NCI-H524 treated with DMSO at 0.1 percent for 48 hours (cell line): ENCODE measurements at places on chromosomes 5 and 9.

DNA sequence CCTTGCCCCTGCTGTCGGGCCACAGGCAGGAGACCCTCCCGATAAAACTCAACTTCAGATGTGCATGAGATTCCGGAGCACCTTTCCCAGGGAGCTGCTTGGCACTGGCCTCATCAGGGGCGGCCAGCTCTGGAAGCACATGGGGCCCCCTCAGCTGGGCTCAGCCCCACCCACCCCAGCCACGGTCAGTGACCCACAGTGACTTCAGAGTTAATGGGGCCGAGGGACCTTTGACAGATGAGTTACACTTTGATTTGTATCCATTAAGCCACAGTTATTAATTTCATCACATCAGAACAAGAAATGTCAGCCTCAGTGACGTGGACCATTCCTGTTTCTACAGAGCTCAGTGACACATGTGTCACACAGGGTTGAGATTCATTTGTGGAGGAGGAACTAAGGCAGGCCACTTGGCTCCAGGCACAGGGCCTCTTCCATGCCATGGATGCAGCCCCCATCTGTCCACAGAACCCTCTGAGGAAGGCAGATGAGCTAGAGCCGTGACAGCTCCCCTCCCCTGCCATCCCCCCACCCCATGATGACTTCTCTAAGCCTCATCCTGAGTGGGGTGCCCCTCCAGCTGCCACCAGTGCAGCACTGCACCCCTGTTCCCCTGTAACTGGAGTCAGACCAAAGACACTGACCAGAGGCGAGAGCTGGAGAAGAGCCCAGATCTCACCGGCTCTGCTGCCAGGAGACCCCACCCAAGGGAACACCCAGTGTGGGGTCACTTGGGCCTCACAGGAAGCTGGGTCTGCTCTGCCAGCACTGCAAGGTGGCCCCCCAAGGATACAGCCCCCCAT, 69.4 kb upstream of the ADAMTS2 start:
- DNase-seq = no peak

DNA sequence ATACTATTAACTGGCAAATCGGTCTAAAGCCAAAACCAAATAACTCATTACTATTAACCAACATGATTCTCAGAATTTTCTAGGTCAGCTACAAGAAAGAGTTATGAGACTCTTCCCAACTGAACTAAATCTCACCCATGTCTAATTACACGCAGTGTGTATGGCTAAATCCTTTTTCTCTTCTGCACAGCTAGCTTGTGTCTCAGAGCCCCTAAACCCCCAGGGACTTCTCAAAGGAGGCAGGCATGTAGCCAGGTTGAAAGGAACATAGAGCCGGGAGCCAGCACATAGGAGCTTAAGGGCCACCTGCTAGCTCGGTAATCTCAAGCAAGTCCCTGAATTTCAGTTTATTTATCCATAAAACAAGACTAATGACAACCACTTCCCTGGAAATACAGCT, 2.2 kb upstream of the GZMK start:
- DNase-seq = peak; percentile 73

DNA sequence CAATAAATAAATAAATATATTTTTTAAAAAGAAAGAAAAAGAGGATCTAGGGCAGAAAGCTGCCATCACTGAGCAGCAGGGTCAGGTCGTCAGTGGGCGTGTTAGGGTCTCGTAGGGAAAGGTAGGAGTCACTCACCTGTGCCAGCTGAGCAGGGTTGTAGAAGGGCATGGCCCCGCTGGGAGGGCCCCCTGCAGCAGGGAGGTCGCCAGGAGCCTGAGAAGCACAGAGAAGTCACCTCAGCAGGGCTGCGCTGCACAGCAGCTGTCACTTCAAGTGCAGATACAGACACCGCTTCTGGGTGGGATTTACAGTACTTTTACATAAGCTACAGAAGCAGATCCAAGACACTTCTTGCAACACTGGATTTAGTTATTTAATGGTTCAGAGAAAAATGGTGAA, 4.0 kb upstream of the INPP5E start:
- DNase-seq = no peak

DNA sequence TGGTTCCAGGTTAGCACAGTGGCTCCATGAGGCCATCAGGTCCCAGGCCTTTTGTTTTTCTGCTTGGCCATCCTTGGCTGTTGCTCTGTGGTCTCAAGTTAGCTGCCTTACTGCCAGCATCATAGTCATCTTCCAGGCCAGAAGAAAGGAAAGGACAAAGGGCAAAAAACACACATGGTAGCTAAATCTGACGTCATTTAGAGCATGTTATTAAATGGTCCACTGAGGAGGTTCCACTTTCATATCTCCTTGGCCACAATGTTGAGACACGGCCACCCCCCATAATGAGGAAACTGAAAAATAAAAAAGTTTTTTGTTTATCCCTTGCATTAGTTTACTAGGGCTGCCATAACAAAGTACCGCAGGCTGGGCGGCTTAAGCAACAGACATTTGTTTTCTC, 106.4 kb upstream of the NIPBL start:
- no peak for DNase-seq

DNA sequence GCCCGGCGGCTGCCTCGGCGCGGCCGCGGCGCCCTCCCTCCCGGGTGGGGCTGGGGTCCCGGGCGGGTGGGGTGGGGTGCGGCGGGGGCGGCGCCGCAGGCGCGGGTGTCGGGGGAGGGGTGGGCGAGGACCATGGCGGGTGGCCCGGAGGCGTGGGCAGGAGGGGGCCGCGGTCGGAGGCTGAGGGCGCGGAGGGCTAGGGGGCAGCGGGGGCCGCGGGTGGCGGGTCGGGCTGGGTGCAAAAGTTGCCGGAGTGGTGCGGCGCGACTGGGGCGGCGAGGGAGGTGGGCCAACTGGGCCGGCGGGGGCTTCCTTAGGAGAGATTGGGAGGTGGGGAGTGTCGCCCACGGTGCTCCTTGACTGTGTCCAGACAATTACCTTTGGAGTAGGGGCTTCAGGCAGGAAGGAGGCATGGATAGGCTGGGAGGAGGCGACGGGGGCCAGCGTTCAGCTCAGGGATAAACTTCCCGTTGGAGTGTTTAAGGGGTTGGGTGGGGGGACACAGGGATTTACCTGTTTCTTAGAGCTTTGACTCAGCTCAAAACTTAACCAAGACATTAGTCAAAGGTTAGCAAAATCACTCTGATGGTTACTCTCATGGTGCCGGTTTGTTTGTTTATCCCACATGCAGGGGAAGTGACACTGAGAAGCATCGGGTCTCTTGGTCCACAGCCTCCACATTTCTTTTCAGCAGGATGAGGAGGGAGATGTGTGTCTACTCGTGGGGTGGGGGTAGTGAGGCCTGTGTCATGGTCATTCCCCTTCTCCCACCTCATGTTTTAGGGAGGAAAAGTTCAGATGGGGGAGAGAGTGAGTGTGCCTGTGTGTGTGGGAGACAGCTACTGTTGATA, 859 bp downstream of the CSNK1G3 start:
- DNase-seq = peak; percentile 1

DNA sequence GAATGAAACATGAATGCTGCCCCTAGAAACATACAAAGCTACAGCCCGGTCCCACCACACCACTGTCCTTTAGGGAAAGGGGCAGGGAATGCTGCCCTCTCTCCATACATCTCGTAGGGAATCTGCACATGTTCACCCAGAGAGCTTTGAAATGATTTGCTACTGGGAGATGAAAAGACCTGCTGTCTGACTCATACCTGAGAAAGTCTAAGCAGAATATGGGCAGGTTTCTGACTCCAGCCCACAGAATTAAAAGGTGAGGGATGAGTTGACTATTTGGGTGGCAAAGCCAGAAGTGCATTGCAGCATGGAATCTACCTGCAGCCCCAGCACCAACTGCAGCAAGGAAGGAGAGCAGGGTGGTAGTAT, 297.9 kb downstream of the TLE1 start:
- no peak for DNase-seq

DNA sequence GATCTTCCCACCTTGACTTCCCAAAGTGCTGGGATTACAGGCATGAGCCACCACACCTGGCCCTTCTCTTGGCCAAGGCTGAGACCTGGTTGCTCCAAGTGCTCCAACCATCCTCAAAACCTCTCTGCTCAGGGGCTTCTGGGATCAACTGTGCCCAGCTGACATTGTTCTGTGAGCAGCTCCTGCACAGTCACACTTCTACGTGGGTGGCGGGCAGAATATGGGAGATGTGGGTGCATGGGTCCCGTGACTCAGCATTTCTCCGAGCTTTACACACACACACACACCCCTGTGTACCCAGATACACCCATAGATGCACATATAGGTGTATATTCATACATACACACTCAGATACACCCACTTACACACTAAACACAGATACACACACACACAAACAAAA, 10.5 kb upstream of the MYORG start:
- no peak for DNase-seq

GRCh38 chr5:124262470-124262869, 484.0 kb downstream of the ZNF608 start:
- DNase-seq = no peak
